Muscle of leg (tissue), 16 donors: ENCODE measurements at places on chromosomes 11 and 22. TPM values are rescaled to one million over a fixed set of nuclear protein-coding genes. Genes with fewer than 3 reads are reported as not detected.

Gene NXPE4
- not detected for total RNA-seq

Gene GAL3ST1
- total RNA-seq: 3.0 TPM

Gene DDX25
- 0.35 TPM for total RNA-seq

Gene OR56A1
- not detected for total RNA-seq

Gene CTSW
- total RNA-seq: 0.75 TPM

Gene KIF18A
- 5.3 TPM for total RNA-seq

Gene CREB3L1
- 14.2 TPM for total RNA-seq

Gene CAPN5
- total RNA-seq: 6.2 TPM

Gene MRPL21
- 74.8 TPM for total RNA-seq

Gene OR4S1
- total RNA-seq: not detected

Gene GLYATL2
- total RNA-seq: 0.89 TPM

Gene B4GALNT4
- 14.4 TPM for total RNA-seq

Gene TENM4
- 11.8 TPM for total RNA-seq

Gene PLAAT2
- not detected for total RNA-seq

Gene MS4A7
- total RNA-seq: 7.4 TPM

Gene NAV2
- total RNA-seq: 25.7 TPM

Gene TRIM48
- total RNA-seq: not detected

Gene EHD1
- 46.1 TPM for total RNA-seq

Gene MISFA
- total RNA-seq: 4.3 TPM

Gene TANGO2
- total RNA-seq: 10.9 TPM

Gene LDHAL6A
- total RNA-seq: not detected

Gene PNPLA3
- total RNA-seq: 0.18 TPM

Gene GNAZ
- total RNA-seq: 3.0 TPM

Gene OR52N2
- total RNA-seq: not detected

Gene SMIM35
- total RNA-seq: under 0.01 TPM

Gene EWSR1
- 111 TPM for total RNA-seq

Gene KCTD14
- total RNA-seq: 0.89 TPM

Gene OR1S2
- not detected for total RNA-seq

Gene EMID1
- total RNA-seq: 5.7 TPM

Gene CRYBA4
- total RNA-seq: not detected

Gene E2F8
- total RNA-seq: 9.0 TPM

Gene BARX2
- total RNA-seq: 0.13 TPM

Gene OR2AT4
- total RNA-seq: not detected

Gene PRG3
- total RNA-seq: 0.22 TPM

Gene SEPTIN5
- total RNA-seq: 67.6 TPM

Gene NDUFV1
- 147 TPM for total RNA-seq

Gene PHOX2A
- total RNA-seq: not detected

Gene FXYD2
- total RNA-seq: 3.3 TPM

Gene KCNJ4
- total RNA-seq: 0.27 TPM

Gene TIGD3
- 0.22 TPM for total RNA-seq

Gene AMOTL1
- total RNA-seq: 53.9 TPM

Gene SAAL1
- total RNA-seq: 10.3 TPM

Gene DEPDC7
- total RNA-seq: 13.3 TPM

Gene VSIG10L2
- 0.27 TPM for total RNA-seq

Gene RTCB
- 74.5 TPM for total RNA-seq

Gene GAL3ST3
- 0.80 TPM for total RNA-seq
